ENCODE measurements at places on chromosomes 3 and 15.

DNA sequence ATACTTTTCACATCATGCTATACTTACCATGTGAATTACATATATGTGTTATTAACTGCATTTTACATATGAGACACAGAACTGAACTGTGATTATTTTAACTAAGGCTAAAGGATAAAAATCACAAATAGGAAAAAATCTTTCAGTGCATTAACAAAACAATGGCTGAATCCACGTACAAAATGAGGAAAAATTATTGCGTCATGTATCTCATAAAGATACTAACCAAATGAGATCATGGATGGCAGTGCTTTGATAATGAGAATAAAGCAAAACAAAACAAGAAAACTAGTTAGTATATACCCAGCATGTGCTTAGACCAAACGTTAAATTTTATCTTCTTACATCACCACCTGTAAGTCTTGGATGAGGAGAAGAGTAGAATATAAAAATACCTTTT, 66.0 kb downstream of the SCAPER start:
- DNase-seq = no peak

DNA sequence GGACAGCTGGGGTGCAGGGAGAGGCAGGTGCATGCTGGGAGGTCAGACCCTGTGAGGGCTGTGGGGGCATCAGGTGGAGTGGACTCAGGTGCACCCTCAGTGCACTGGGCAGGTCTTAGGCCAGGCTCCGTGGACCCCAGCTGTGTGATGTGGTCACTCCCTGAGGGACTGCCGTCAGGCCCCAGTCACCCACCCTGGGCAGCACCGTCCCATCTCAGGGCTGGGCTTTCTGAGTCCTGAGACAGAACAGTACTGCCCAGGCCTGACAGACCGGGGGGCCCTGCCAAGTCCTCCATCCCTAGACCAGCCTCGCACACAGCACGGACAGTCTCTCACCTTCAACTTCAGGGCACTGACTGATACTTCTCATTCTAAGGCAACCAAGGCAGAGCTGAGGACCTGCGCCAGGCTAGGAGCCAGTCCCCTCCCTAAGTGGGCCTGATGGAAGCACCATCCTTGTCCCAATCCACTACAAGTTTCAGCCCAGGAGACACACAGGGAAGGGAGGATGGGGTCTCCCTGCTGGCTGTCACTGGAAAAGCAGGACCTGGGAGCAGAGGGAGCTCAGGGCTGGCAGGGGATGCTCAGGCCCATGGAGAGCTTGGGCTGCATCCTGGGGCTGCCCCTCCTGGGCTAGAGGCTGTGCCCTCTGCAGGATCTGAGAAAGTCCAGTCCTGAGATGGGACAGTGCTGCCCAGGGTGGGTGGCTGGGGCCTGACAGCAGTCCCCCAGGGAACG, 86.3 kb downstream of the LMLN start:
- no peak for DNase-seq

- DNase-seq = no peak
Measured at GRCh38 chr15:99453637-99454030, 112.2 kb upstream of the MEF2A start.

DNA sequence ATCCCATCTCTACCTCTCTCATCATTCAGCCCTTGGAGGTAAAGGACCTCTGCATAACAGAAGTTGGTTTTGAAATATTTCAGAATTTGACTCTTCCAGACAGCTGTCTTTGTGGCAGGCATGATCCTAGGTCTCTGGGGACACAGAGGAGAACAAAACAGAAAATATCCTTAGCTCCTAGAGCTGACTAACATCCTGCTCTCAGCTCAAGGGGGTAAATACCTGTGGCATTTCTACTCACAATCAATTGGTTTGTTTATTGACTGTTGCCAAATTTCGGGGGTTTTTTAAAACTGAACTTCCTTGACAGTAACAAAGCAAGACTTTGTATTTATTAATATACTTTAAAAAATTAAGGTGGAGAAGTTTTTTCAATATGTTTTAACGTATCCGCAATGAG, 78.8 kb downstream of the EOMES start:
- DNase-seq = no peak

DNA sequence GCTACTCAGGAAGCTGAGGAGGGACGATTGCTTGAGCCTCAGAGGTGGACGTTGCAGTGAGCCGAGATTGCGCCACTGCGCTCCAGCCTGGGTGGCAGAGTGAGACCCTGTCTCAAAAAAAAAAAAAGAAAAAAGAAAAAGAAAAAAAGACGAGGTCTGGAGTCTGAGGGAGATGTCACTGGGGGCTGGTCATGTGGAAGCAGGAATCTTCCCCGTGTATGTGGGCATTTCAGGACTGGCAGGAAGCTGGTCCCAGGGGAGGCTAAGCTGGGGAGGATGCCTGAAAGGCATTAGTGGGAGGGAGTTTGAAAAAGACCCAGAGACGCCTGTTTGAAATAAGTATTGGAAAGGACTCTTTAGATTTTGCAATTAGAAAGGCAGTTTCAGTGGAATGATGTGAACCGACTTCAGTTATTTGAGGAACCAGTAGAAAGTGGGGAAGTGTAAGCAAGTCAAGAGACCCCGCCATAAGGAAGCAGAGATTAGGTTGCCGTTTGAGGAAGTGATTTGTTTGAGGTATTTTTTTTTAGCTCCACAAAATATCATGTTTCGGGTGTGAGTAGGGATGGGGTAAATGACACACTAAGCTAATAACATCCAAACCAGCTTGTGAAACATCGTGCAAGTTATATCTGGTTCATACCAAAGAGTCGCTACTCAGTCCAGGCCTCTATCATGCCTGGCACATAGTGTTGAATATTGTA, 55.5 kb downstream of the ST6GAL1 start:
- DNase-seq = no peak

DNA sequence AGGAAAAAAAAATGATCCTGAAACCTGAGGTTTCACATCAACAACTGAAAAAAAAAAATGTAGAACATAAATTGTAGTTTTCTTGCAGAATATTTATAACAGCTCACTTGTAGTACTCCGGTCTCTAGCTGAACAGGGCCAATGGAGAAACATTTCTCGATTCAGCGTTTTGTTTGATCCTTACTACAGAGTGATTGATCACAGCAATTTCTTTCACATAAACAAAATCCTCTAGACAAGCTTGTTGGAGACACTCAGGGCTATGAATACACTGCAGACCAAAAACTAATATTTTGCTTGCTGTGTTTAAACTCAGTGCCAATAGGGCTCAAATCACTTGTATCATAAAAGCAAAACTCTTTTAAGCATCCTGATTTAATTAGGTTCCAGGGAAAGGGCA, 127.0 kb upstream of the CNTN6 start:
- DNase-seq = no peak

DNA sequence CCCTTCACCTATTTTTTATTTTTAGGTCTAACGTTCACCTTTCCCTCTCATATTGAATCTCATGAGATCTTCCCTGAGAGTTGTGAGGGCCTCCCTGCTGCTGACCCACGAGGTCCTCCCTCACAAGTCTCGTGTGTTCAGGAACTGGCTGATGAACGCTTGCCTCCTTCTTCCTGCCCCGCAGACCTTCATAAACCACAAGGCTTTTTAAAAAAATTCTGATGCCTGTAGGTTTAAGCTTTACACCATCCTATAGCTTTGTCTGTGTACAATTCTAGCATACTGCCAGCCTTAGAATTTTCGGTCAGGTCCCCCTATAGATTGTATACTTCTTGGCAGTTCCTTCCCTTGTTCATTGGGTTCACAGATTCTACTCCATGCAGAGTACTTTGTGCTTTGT, 50.5 kb downstream of the CHST2 start:
- DNase-seq = no peak

DNA sequence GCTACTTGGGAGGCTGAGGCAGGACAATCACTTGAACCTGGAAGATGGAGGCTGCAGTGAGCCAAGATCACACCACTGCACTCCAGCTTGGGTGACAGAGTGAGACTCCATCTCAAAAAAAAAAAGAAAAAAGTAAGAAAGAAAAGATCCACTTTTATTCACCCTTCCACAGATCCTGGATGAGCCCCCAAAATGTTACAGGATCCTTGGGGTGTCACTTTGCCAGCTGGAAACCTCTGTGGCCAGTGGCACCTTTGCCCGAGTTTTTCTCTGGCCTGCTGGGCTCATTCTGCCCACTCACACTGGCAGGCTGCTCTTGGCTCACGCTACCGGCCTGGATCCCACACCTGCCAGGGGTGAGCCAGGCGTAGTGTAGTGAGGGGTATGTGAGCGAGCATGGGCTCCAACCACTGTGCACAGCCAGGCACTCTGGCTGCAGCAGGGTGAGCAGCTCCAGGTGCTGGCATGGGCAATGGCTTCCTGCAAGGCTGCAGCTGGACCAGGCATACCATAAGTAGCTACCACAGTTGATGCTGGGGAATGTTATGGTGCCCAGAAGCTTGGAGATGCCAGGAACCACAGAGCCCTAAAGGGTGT, 57.8 kb upstream of the C15orf39 start:
- no peak for DNase-seq

DNA sequence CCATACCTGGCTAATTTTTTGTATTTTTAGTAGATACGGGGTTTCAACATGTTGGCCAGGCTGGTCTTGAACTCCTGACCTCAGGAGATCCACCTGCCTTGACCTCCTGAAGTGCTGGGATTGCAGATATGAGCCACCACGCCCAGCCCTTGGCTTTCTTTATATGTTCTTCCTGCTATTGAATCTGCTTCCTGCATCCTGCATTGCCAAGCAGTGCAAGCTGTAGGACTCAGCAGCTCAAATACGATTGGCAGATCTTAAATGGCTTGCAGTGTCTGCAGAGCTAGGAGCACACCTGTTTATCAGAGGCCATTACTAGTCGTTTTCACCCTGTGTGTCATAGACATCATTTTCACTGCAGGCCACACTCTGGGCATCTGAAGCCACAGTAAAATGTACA, 426.2 kb upstream of the PPP2R3A start:
- no peak for DNase-seq

- no peak for DNase-seq
Measured at GRCh38 chr3:125213946-125214542, 1.5 kb upstream of the SLC12A8 start.

DNA sequence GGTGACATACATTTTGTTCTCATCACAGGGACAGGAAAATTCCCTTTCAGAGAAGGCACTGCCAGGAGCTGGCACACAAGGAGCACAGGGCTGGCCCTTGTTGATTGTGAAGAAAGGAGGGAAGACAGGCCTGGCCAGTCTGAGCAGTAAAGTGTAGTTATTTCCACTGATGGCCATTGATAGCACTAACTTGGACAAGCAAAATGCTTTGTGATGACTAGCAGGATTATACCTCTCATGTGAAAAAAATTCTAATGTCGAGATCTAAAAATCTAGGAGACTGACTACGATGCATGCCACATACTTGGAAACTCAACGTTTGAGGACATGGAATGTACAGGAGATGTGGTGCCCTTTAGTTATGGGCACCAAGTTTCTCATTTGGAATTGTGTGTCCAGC, 54.3 kb upstream of the ST8SIA2 start:
- DNase-seq = no peak

DNA sequence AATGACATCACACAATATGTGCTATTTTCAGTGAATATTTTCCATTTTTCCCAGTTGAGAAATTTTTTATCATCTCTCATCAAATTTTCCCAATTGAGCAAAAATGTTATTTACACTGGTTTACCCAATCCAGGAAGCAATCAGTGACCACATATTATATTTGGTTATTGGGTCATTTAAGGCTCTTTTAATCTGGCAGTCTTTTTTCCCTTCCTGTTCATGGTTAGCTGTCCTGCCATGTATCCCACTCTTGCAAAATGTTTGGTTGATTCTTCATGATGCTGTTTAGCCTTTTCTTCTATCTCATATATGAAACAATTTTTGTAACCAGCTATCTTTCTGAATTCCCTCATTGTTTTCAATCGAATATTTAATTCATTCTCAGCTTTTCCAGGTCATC, 626.0 kb downstream of the RBMS3 start:
- no peak for DNase-seq

DNA sequence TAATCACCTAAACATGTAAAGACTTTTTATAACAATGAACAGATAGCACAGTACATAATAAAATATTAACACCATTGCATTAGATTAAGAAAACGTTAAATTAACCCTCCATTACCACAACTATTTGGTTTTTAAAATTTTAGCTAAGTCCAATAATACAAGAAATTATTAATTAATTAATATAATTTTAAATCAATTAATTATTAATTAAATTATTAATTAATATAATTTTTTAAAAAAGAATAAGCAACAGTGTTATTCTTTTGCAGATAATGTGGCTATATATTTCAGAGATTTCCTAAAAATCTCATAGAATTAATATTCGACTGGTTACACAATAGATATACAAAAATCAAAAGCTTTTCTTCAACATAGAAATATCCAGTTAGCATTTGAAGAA, 82.5 kb downstream of the ECT2 start:
- DNase-seq = no peak

- no peak for DNase-seq
Measured at GRCh38 chr15:59278120-59278519, 71.5 kb downstream of the LDHAL6B start.

DNA sequence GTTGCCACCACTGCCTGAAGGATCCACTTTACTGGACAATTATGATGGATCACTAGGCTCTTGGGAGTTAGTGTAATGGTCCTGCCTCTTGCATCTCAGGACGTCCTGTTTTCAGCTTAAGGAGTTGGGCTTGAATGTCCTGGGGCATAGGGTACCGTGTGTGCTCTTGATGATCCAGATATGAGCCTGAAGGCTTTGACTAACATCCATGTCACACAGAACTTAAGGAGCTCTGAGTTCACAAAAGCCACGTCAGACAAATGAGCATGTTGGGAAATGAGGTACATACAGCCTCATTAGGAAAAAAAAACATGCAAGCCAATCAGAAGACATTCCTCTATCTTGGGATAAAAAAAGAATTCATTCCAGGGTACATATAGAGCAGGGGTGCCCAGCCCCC, 40.8 kb downstream of the CA12 start:
- DNase-seq = no peak

DNA sequence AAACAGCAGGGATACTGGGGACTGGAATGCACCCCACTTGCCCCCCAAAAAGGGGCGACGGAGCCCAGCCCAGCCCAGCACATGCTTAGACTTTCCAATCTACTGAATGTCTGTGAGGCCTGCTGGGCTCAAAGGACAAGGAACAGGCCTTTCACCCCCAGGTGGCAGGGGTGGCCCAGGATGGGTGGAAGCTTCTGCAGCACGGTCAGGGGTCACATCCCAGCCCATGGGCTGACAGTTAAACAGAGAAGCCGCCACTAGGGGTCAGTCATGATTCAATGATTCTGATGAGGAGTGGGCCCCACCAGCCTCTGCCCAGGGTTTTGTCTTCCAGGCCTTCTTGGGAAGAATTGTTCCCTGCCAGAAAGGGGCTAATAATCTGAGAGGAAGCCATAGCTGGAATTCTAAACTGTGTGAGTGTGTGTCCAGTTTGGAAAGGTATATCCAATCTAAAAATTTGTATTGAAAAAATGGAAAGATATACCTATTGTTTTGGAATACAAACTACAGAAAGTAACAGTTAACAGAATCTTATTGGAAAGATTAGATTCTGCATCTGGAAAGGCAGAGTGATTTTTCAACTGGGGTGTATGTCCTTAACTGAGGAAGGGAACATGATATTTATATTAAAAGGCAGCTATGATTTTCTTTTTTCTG, 2.2 kb downstream of the CHRNB4 start:
- no peak for DNase-seq

DNA sequence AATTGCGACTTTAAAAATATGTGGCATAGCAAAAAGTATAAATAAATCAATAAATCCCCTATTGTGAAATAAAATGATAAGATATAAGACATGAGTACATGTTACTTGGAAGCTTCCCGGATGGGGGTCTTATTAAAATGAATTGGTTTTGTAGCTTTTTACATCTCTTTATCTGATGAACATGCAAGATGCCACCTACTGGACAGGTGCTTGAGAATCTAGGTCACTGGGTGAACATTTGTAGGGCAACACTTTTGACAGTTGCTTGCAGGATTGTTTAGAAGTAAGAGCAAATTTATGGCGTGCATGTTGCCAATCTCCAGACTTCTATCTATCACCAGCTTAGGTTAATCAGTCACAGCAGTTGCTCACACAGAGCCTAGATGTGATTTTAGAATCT, 362.7 kb upstream of the SUCLG2 start:
- no peak for DNase-seq
